ENCODE measurements at places on chromosomes 1 and 21.

DNA sequence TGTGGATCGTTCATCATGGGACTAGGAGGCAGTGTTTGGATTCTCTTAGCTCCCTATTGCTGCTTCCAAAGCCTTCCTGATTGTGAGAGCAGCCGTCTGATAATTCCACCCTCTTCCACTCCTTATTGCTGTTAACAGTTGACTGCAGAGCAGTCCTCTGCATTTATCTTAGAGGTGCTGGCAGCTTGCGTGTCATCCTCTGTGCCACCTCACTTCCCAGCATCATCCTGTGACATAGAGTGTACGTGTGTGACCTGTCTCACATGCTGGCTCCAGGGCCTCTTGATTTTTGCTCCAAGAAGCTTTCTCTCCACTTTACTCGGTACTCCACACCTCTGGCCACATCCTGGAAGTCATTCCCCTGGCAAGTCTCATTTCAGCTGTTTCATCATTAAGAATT, 53.0 kb upstream of the DYNLT5 start:
- DNase-seq = no peak

GRCh38 chr1:98797506-98797905, 136.0 kb downstream of the SNX7 start:
- no peak for DNase-seq

DNA sequence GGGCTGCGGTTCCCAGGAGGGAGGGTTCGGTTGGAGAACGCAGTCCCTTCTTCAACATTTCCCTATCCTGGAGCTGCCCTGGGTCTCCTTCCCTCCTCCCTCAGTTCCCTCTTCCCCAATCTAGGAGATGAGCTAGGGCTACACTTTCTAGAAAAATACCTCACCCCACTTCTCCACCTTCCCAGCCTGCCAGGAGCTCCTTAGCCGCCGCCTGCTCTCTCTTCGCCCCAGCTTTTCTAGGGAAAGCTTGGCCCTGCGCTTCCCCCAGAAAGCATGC, 488 bp upstream of the ADAMTS1 start:
- DNase-seq = no peak

- no peak for DNase-seq
These were observed 34.3 kb upstream of the EDEM3 start for GRCh38 chr1:184788970-184789369.

DNA sequence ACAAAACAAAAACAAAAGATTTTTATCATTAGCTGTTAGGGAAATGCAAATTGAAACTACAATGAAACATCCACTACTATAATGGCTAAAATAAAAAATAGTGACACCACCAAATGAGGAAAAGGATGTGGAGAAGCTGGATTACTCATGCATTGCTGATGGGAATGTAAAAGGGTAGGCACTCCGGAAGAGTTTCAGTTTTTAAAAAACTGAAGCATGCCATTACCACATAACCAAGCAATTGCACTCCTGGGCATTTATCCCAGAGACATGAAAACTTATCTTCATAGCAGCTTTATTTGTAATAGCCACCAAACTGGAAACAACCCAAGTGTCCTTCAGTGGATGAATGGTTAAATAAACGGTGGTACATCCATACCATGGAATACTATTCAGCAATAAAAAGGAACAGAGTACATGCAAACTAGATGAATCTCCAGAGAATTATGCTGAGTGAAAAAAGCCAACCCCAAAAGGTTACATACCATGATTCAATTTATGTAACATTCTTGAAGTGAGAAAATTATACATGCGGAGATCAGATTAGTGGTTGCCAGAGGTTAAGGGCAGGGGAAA, 14.5 kb upstream of the CFAP298 start:
- no peak for DNase-seq

DNA sequence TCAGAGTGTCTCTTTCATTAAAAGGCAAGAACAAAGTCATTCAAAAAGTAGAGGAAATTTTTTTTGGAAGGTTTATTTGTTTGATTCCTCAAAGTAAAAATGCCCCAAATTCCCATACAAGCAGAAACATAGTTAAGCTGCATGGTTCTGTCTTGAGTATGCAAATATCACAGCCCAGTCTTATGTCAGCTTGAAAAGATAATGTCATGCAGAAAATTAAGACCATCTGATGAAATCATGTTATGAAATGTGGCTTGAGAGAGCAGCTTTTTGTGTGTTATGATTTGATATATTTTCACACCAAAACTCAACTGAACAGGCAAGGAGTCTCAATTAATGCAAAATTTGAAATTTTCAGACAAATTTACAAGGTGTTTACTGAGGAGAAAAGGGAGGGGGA, 411.0 kb downstream of the LMO4 start:
- no peak for DNase-seq
